ENCODE measurements at places on chromosomes 4 and X. TPM values are rescaled to one million over a fixed set of nuclear protein-coding genes. Genes with fewer than 3 reads are reported as not detected.

The MMRN1 gene
- total RNA-seq: 1.4 TPM

The ZCCHC18 gene
- total RNA-seq: not detected

The ARHGAP6 gene
- 20.6 TPM for total RNA-seq

DNA sequence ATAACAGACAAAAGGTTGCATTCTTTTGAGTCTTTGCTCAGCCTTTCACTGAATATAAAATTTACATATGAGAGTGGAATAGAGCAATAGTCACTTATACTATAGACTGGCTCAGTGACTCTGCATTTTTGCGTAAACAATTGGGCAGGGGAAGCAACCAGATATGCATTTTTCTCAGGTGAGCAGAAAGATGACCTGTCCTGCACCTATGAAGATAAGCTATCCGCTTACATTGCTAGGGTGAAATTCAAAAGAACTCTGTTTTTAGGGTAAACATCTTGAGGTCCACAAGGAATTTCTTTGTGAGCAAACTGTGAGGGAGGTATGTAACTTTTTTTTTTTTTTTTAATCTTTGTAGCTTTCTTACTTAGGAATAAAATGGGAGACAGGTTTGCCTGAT lies 602.4 kb upstream of the PRKX start:
- no peak overlapping the region for H3K27ac ChIP-seq
- no peak for DNase-seq
- H3K4me1 ChIP-seq: no peaks in the 10 kb centered on the region

- no peak overlapping the region for H3K4me3 ChIP-seq
- no peak for DNase-seq
- no peaks in the 10 kb centered on the region for H3K4me1 ChIP-seq
- no peak overlapping the region for H3K27ac ChIP-seq
Measured at GRCh38 chrX:68177542-68177941, 255.8 kb downstream of the OPHN1 start.

- no peaks in the 10 kb centered on the region for H3K27me3 ChIP-seq
- no peak for DNase-seq
- H3K27ac ChIP-seq: no peak overlapping the region
- H3K4me1 ChIP-seq: no peaks in the 10 kb centered on the region
- H3K36me3 ChIP-seq: no peaks in the 10 kb centered on the region
Measured at GRCh38 chr4:185716577-185717376, 95.2 kb downstream of the SORBS2 start.

DNA sequence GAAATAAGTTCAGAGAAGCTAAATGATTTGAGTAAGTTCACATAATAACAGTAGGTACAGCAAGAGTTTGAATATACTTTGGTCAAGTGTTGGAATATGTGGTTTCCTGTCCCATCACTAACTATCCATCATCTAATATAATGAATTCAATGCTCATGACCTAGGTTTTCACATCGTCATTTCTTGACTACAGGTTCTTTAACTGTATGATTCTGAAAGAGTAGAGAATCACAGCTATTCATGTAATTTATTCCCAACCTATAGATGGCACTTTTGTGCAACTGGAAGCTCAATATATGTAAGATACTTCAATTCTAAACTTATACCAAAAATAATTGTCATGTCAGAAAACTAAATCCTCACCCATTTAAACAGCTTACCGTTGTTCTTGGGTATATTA lies 53.1 kb downstream of the TIGD2 start:
- H3K27ac ChIP-seq: no peak overlapping the region
- H3K27me3 ChIP-seq: no peaks in the 10 kb centered on the region
- no peak for DNase-seq
- no peaks in the 10 kb centered on the region for H3K4me1 ChIP-seq
- no peaks in the 10 kb centered on the region for H3K36me3 ChIP-seq

GRCh38 chrX:71632923-71633657 lies 14.8 kb upstream of the CXCR3 start:
- peaks cover 9% of the 10 kb centered on the region for H3K4me1 ChIP-seq
- H3K36me3 ChIP-seq: no peaks in the 10 kb centered on the region
- no peaks in the 10 kb centered on the region for H3K27me3 ChIP-seq
- H3K4me3 ChIP-seq: no peak overlapping the region
- H3K27ac ChIP-seq: peak overlapping the region; percentile 65

DNA sequence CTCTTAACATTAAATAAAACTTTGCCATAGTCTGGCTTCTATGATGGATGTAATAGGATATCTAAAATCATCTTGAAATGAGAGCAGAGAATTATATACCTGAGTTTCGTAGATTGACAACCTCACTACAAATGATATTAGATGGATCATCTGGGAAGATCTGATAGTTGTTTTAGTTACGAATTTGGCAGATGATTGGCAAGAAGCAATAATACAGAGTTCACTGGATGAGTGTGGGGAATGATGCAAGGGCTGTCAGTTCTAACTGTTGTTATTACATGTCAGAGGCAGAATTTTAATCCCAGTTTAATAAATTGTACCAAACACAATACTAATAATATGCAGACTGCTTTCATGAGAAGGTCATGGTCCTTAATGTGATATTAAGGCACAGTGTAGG lies 585.2 kb downstream of the TRAM1L1 start:
- no peak overlapping the region for H3K27ac ChIP-seq
- no peak overlapping the region for H3K4me3 ChIP-seq
- no peak for DNase-seq
- no peaks in the 10 kb centered on the region for H3K36me3 ChIP-seq

DNA sequence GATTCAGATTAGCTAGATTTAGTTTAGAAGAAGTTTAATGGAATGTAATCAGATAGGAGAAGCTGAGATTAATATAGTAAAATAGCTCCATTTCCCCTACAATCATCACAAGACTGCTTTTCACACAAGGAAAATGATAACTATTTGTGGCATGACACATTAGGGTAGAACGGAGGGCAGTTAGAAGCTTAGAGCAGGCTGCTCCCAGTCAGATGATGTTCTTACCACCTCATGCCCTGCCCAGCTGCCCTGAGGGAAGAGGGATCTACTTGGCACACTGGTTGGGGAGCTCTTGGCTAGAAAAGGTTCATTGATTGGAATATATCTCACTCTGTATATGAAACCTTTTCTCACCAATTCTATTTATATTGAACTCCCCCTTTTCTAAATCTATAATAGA lies 180.7 kb upstream of the IL15 start:
- H3K36me3 ChIP-seq: no peaks in the 10 kb centered on the region
- no peak overlapping the region for H3K4me3 ChIP-seq
- DNase-seq: no peak
- no peak overlapping the region for H3K27ac ChIP-seq
- H3K27me3 ChIP-seq: no peaks in the 10 kb centered on the region

GRCh38 chr4:177384856-177385397 lies 57.3 kb downstream of the AGA start:
- H3K27me3 ChIP-seq: no peaks in the 10 kb centered on the region
- no peaks in the 10 kb centered on the region for H3K36me3 ChIP-seq
- no peak overlapping the region for H3K27ac ChIP-seq
- no peak overlapping the region for H3K4me3 ChIP-seq
- no peaks in the 10 kb centered on the region for H3K4me1 ChIP-seq
- DNase-seq: no peak

- no peak overlapping the region for H3K27ac ChIP-seq
- H3K4me3 ChIP-seq: no peak overlapping the region
- H3K4me1 ChIP-seq: no peaks in the 10 kb centered on the region
- no peak for DNase-seq
Measured at GRCh38 chrX:129534816-129535578, 5.1 kb upstream of the OCRL start.

DNA sequence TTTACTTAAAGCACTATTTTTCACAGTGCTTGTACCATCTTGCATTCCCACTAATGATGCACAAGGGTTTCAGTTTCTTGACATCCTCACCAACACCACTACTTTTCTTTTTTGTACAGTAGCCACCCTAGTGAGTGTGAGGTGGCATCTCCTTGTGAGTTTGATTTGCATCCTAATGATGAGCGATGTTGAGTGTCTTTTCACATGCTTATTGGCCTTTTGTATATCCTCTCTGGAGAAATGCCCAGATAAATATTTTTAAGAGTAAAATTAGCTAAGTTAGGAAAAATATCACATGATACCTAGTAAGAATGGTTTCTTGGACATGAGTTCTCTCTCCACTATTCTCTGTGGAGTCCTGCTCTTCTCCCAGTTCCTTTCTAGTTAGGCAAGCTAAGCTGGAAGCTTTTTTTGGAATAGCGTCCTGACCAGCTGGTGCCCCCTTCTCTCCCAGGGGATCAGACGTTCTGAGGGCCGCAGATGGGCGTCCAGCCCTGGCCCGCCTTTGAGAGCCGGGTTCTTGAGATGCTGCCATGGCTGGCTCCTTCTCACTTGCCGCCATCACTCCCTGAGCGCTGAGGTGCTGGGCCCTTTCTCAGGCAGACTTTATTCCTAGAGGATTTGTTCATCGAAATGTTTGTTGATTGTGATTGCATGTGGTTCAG lies 132.1 kb downstream of the ARHGAP10 start:
- peak; percentile 58 for DNase-seq
- H3K36me3 ChIP-seq: no peaks in the 10 kb centered on the region
- peak overlapping the region; percentile 68 for H3K27ac ChIP-seq
- H3K4me3 ChIP-seq: no peak overlapping the region
- H3K4me1 ChIP-seq: peaks cover 24% of the 10 kb centered on the region
- H3K27me3 ChIP-seq: no peaks in the 10 kb centered on the region

- H3K4me3 ChIP-seq: no peak overlapping the region
- no peaks in the 10 kb centered on the region for H3K36me3 ChIP-seq
- no peak for DNase-seq
- no peaks in the 10 kb centered on the region for H3K4me1 ChIP-seq
- H3K27ac ChIP-seq: no peak overlapping the region
Measured at GRCh38 chrX:1147611-1148515, 64.6 kb downstream of the CRLF2 start.

GRCh38 chr4:160350944-160351343 lies 1248.1 kb downstream of the RAPGEF2 start:
- H3K4me3 ChIP-seq: no peak overlapping the region
- H3K4me1 ChIP-seq: no peaks in the 10 kb centered on the region
- no peaks in the 10 kb centered on the region for H3K27me3 ChIP-seq
- no peak overlapping the region for H3K27ac ChIP-seq

Data from psoas muscle (tissue), 8 donors.